ENCODE measurements at places on chromosomes 12 and 14. TPM values are rescaled to one million over a fixed set of nuclear protein-coding genes. Genes with fewer than 3 reads are reported as not detected.

Gene DNAH10
- under 0.01 TPM for total RNA-seq

Gene OAS2
- 0.64 TPM for total RNA-seq

Gene KIF21A
- total RNA-seq: 37.4 TPM

Gene ABHD12B
- total RNA-seq: not detected

Gene PLA2G1B
- total RNA-seq: not detected

Gene POTEG
- not detected for total RNA-seq

Gene GUCY2C
- total RNA-seq: not detected

Gene HRK
- not detected for total RNA-seq

Gene NFATC4
- 4.7 TPM for total RNA-seq

Gene CLEC2D
- total RNA-seq: 1.9 TPM

Gene CYP46A1
- total RNA-seq: 0.13 TPM

Gene CRIP1
- not detected for total RNA-seq

Gene CLEC9A
- not detected for total RNA-seq

Gene AQP2
- not detected for total RNA-seq

Gene PLCZ1
- not detected for total RNA-seq

Gene OAS1
- 4.9 TPM for total RNA-seq

Gene ASCL1
- total RNA-seq: not detected

Gene MTRFR
- 19.2 TPM for total RNA-seq

Gene SDR9C7
- total RNA-seq: 4.9 TPM

Gene PPTC7
- total RNA-seq: 8.7 TPM

Gene CMAS
- total RNA-seq: 26.6 TPM

Gene RD3L
- not detected for total RNA-seq

Gene FOXM1
- 0.79 TPM for total RNA-seq

Gene RNF31
- 25.8 TPM for total RNA-seq

Gene GLS2
- 6.1 TPM for total RNA-seq

Gene VPS37B
- total RNA-seq: 22.7 TPM

Gene SOAT2
- not detected for total RNA-seq
